ENCODE measurements at places on chromosomes 16 and 17. TPM values are rescaled to one million over a fixed set of nuclear protein-coding genes. Genes with fewer than 3 reads are reported as not detected.

The PRSS27 gene
- total RNA-seq: 0.57 TPM

The TBC1D28 gene
- total RNA-seq: not detected

The NPIPA2 gene
- total RNA-seq: 0.44 TPM

The SLFN12L gene
- total RNA-seq: not detected

The KIF22 gene
- 94.6 TPM for total RNA-seq

The ITGAD gene
- total RNA-seq: not detected

The TSPOAP1 gene
- total RNA-seq: not detected

The SDK2 gene
- under 0.01 TPM for total RNA-seq

The MT4 gene
- not detected for total RNA-seq

The LITAFD gene
- not detected for total RNA-seq

The CPNE7 gene
- 25.6 TPM for total RNA-seq

The TBC1D3H gene
- not detected for total RNA-seq

The GFAP gene
- 1.1 TPM for total RNA-seq

The PPP1R1B gene
- total RNA-seq: not detected

The MRPL38 gene
- total RNA-seq: 44.2 TPM

The TEX19 gene
- total RNA-seq: not detected

The GDPD1 gene
- total RNA-seq: 3.1 TPM

The DNAH2 gene
- total RNA-seq: 0.88 TPM

The ACBD4 gene
- total RNA-seq: 7.4 TPM

All from placental pericyte (primary cell).